ENCODE measurements at places on chromosomes 1 and 21. TPM values are rescaled to one million over a fixed set of nuclear protein-coding genes. Genes with fewer than 3 reads are reported as not detected.

DNA sequence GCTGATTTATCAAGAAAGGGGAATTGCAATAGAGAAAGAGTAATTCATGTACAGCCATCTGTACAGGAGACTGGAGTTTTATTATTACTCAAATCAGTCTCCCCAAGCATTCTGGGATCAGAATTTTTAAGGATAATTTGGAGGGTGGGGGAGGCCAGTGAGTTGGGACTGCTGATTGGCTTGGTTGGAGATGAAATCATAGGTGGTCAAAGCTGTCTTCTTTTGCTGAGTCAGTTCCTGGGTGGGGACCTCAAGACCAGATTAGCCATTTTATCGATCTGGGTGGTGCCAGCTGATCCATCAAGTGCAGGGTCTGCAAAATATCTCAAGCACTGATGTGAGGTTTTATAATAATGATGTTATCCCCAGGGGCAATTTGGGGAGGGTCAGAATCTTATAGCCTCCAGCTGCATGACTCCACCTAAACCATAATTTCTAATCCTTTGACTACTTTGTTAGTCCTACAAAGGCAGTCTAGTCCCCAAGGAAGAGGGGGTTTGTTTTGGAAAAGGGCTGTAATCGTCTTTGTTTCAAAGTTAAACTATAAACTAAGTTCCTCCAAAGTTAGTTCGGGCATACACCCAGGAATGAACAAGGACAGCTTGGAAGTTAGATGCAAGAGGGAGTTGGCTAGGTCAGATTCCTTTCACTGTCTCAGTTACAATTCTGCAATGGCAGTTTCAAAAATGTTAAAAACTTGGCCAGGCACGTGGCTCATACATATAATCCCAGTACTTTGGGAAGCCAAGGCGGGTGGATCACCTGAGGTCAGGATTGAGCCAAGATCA lies 16.9 kb upstream of the RAB3B start:
- DNase-seq = no peak

DNA sequence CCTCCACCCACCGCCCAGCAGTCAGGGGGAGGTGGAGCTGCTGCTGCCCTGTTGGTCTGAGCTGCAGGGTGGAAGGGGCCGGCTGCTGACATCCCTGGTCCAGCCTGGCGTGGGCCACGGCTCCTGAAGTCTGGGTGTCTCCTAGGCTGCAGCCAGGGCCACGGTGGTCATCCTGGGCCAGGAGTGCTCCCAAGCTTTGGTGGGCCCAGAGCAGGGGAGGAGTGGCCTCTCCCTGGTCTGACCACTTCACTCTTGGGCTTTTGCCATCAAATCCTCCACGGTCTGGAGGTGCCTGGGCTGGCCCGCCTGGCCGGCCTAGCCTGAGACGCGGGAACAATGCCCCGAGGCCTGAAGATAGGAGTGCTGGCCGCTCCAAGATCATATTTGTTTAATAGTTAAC lies 5.8 kb downstream of the PRDM16 start:
- no peak for DNase-seq

The PGLYRP4 gene
- not detected for total RNA-seq

DNA sequence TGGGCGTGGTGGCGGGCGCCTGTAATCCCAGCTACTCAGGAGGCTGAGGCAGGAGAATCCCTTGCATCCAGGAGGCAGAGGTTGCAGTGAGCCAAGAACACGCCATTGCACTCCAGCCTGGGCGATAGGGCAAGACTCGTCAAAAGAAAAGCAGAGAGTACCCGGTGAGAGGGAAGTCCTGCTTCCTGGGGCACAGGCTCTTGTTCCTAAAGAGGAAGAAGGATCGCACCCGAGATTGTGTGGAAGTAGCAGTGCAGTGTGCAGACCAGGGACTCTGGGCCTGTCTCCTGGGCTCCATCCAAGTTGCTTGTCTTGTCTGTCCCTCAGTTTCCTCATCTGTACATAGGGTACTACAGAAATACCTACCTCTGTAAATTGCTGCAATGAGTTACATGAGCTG lies 29.6 kb downstream of the NBPF3 start:
- DNase-seq = no peak

DNA sequence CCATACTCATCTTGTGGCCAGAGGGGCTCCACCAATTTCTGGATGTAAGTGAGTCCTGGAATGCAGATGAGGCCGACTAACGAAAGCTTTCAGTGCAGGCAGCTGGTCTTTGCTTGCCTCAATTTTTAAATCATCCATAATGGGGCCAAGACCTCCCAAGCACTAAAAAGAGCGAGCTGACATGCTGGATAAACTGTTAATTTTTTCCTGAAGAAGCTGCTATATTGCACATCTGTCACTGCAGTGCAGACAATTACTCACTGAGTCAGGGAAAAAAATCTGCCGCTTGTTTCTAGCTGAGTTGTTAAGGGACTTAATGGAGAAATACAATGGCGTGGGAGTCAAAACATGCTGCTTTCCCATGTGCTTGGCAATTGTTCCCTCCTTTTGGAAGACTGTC lies 205.5 kb downstream of the GPATCH2 start:
- no peak for DNase-seq

- DNase-seq = peak; percentile 68
These were observed 5.4 kb downstream of the CDKN2C start for GRCh38 chr1:50975436-50975835.

Measured in SJSA1 (cell line).